ENCODE measurements at places on chromosomes 4 and X.

- DNase-seq: no peak
These were observed 392.3 kb downstream of the CENPC start for GRCh38 chr4:67152976-67153375.

DNA sequence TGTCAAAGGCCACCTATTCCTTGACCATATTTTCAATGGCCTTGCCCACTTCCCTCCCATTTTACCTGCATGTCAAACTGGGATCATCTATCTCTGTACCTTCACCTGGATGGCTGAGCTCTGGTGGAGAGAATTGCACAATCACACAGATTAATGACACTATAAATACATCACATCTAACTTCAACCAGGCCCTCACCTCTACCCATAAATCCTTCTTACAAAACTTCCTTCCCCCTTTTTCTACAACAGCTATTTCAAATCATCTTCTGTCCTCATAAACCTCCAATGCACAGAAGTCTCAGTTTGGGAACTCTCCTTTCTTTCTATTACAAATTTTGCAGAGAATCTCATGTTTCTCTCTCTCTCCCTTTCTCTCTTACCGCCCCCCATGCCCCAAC lies 9.2 kb downstream of the PALLD start:
- DNase-seq: no peak

DNA sequence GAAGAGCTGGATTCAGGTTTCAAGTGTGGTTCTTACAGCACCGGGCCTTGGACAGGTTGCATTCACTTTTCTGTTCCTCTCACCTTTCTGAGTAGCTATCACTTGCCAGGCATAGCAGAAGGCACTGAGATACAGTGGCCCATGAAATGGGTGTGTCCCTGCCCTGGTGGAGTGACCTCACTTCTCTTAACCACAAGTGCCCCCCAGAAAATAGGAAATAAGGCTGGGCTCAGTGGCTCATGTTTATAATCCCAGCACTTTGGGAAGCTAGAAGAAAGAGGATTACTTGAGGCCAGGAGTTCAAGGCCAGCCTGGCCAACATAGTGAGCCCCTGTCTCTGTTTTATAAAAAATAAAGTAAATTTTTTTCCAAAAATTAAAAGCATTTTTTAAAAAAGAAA lies 101.7 kb upstream of the KIT start:
- DNase-seq: no peak

- DNase-seq: no peak
These were observed 201.4 kb downstream of the CCNG2 start for GRCh38 chr4:77358315-77358928.

DNA sequence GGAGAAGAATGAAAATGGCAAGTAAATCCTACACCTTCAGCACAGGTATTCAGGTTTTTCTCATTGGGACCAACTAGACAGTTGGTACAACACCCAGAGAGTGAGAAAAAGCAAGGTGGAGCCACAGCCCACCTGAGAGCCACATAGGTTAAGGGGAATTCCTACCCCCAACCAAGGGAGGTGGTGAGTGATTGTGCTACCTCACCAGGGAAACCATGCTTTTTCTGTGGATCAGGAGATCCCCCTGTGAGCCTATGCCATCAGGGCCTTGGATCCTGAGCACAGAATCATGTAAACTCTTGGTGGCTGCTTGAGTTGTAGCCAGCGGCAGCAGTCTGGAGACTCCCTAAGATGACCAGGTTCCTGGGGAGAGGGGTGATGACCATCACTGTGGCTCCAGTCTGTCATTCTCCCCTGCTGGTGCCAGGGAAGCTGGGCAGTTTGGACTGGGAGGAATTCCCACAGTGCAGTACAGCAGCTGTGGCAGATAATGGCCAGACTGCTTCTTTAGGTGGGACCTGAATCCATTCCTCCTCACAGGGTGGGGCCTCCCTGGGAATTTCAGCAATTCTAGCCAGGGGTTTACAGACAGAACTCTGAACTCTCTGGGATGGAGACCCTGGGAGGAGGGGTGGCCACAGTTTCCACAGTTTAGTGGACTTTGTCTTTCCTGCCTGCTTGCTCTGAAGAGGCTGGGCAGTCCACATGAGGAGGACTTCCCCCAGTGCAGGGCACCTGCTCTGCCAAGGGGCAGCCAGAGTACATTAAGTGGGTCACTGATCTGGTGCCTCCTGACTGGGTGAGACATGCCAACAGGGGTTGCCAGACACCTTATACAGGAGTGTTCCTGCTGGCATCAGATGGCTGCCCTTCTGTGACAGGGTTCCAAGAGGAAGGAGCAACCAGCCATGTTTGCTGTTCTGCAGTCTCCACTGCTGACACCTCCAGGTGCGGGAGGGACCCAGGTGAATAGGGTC lies 43.2 kb downstream of the PARM1 start:
- DNase-seq: no peak

DNA sequence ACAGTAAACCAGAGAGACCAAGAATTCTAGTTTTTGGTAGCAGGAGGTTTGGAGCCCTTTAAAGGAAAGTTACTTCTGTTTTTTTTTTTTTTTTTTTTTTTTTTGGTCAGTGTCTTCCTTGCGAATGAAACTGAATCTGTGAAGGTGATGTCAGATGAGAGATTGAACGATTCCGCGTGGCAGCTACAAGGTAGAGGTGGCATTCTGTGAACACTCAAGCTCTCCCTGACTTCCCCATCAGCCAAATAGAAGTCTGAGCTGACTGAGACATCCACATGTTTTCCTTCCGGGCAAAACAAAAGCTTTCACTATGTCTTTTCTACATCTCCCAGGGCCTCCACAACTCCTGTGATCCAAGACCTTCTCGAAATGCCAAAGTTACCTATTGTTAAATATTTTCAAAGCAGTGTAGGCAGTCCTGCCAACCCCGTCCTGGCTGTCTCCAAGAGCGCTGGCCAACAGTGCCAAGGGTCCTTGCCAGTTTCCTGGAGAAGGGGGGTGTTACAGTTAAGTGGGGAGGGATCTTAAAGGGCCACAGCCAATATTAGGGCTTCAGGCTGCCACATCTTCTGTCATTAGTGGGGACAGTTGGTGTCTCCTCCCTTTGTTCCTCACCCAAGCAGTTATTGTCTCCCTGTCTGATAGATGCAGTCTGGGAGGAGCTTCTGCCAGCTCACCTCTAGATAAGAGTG lies 102.9 kb upstream of the SLC34A2 start:
- no peak for DNase-seq

DNA sequence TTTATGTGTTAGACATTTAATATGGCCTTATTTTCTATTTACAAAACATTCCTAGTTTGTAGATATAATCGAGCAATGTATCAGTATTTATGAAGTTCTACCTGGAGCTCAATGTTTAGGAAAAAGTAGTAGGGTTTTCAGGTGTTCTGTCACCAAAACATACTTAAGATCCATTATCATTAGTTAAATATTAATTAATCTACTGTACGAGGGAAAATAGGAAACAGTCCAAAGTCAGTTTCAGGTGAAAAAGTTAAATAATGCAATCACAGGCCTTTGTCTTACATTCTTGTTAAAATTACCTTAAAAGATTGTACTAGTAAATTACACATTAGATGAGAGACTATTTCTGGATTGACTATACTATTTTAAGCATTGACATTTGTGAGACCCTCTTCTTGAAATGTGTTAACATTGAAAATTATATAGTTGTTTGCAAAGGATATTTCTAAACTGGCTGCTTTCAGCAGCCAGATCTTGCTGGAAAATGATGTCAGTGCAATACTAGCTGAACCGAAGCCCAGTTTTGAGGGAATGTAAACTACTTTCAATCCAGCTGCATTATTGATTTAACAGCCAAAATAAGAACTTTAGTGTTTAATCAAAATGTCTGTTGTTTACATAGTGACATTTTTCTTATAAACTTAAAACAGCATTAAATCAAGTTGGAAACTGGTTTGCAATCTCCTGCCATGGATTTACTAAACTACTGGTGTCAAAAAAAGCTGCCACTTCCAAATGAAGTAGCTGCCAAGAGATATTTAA lies 19.3 kb downstream of the GUCY1B1 start:
- no peak for DNase-seq
